ENCODE measurements at places on chromosomes 2 and 18.

DNA sequence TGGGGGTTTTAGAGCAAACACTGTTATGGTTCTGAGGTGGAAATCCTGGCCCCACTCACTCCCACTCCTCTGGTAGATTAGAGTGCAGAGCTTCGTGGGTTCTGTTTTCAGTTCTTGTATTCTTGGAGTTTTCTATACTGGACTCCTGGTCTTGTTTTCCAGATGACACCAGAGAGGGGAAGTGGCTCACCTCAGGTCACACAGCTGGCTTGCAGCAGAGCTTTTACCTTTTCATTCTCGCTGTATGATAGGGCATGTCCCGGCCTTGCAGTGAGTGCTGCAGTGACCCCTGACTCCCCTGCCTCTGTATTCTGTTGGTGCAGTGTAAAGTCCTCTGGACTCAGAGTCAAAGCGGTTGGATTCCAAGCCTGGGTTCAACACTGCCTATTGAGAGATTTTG lies 148.9 kb upstream of the MEX3C start:
- no peak for DNase-seq

GRCh38 chr2:211996857-211997256 lies 541.7 kb downstream of the ERBB4 start:
- no peak for DNase-seq

DNA sequence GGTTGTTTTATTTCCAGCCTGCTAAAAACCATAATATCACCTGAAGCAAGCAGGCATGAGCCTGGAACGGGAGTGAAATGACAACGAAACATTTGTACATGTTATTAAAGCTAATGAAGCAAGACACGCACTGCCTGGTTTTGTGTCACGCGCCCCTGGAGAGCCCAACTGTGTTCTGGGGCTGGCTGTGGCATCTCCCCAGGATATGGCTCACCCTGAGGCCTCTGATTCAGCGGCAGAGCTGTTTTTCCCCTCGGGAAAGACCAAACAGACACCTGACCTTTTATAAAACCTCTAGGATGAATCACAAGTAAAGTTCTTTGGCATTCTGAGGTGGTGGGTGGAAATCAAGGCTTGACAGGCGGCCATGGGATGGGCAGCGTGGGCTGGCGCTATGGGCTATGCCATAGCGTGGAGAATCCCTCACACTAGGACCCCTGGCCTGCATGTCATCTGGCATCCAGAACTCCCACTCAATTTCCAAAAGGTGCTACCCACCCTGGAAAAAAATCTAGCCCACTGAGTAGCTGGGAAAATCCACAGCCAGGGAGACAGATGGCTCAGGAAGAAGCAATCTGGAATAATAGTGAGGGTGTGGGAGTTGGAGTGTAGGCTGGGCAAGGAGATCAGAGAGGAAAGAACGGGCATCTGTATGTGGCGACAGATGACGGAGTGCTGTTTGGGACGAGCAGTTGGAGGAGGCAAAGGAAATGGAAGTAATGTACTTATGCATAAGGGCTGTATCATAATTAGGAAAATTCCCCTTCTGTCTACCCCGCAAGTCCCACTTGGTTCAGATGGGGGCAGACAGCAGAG lies 262.0 kb downstream of the AFF3 start:
- DNase-seq, result peak; percentile 93

- DNase-seq, result no peak
Measured at GRCh38 chr18:13004396-13004795, 13.2 kb downstream of the CEP192 start.

GRCh38 chr2:181806039-181806392 lies 85.5 kb upstream of the ITPRID2 start:
- no peak for DNase-seq

GRCh38 chr2:21668078-21668710 lies 544.4 kb downstream of the TDRD15 start:
- no peak for DNase-seq

DNA sequence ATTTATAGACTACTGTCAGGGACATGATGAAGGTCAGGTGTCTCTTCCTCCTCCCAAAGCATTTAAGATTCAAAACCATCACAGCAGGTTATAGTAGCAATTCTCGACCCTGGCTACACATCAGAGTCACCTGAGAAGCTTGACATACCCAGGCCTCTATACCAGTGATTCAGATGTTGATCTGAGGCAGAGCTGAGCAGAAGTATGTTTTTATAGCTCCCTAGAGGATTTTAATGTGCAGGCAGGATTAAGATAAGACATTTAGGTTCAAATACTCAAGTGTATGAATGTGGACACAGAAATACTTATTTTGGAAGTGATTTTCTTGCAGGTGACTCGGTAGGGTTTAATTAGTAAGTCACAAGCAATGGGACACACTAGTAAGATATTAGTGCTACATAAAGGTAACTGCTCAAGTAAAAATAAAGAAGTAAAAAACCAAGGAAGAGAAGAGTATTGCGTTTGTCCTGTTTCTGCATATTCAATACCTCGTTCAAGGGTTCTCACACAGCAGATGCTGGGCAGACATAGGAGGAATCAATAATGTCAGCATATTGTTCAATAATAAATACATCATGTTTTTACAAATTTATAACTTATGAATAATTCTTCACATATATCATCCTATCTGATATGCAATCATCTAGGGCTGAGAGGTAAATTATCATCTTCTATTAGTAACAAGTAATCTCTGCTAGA lies 7.0 kb downstream of the GCFC2 start:
- no peak for DNase-seq

DNA sequence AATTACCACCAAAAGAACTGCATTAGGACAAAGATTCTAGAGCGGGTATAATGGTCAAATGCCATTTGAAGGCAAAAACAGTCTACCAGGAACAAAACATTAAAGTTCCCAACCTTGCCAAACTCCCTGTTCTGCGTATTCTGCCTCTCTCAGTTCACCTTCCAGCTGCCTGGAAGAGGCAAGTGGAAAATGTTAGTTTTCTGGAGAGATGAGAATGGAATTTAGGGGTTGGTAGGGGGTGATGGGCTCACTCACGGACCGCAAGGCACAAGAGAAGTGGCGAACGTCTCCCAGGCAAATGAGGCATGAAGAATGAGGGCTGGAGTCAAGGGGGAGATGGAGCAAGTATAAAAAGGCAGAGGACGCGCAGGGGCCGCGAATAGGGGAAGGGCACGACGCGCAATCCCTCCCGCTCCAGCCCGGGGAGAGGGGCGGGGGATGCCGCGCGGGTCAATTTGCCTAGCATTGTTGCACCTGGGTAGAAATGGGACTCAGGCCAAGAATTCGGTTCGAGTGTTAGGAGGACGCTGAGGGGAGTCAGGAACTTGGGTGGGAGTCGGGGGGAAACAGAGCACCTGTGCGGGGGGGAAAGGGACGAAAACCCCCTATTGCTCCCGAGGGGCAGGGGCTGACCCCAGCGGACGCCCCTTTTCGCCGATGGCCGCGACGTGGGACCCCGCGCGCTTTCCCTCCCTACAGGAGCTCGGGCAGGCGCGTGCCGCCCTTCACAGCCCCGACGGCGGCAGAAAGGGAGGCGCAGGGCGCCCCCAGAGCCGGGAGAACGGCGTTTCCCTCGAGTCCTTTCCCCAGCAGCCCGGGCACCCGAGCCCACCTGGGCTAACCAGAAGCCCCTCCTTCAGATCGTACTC lies 573 bp downstream of the PAIP2B start:
- peak; percentile 19 for DNase-seq

DNA sequence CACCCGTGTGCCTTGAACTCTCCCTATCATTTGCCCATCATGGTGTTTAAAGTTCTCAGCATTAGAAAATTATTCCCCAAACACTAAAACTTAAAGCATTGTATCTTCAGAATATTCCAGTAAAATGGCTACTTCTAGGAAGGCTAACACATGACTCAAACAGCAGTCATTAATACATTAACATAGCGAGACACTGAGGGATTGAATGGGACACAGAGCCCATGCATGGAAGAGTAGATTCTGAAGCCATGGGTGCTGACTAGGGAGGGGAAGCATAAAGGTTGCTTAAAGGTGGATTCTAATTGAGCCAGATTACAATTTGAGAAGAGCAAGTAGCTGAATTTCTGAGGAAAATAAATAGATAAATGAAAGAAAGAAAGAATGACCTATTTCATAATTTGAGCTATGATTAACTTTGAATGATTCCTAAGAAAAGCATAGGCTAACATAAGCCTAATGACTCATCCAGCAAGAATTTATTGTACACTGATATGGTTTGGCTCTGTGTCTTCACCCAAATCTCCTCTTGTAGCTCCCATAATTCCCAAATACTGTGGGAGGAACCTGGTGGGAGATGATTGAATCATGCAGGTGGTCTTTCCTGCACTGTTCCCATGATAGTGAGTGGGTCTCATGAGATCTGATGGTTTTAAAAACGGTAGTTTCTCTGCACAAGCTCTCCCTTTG lies 79.8 kb upstream of the PIK3C3 start:
- no peak for DNase-seq

DNA sequence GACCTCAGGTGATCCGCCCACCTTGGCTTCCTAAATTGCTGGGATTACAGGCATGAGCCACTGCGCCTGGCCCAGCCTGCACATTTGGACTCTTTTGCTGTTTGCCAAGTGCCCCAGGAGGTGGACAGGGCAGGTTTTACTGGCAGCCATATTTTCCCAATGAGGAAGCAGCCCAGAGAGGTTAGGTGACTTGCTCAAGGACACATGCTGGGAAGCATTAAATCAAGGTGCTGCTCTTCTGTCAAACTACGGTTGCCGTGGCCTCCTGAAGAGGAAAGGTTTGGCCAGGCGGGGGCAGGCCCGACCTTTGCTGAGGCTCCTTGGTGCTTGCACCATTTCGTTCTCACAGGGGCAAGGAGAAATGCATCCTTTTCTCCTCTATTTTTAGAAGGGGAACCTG lies 44.0 kb downstream of the DNMT3A start:
- DNase-seq, result no peak
